Natural killer cell treated with Interleukin-12 subunit alpha and Interleukin-12 subunit beta and Interleukin-15 and Interleukin-18, amount 100 ng/mL, for 72 hours (primary cell): ENCODE measurements at places on chromosomes 4 and X.

DNA sequence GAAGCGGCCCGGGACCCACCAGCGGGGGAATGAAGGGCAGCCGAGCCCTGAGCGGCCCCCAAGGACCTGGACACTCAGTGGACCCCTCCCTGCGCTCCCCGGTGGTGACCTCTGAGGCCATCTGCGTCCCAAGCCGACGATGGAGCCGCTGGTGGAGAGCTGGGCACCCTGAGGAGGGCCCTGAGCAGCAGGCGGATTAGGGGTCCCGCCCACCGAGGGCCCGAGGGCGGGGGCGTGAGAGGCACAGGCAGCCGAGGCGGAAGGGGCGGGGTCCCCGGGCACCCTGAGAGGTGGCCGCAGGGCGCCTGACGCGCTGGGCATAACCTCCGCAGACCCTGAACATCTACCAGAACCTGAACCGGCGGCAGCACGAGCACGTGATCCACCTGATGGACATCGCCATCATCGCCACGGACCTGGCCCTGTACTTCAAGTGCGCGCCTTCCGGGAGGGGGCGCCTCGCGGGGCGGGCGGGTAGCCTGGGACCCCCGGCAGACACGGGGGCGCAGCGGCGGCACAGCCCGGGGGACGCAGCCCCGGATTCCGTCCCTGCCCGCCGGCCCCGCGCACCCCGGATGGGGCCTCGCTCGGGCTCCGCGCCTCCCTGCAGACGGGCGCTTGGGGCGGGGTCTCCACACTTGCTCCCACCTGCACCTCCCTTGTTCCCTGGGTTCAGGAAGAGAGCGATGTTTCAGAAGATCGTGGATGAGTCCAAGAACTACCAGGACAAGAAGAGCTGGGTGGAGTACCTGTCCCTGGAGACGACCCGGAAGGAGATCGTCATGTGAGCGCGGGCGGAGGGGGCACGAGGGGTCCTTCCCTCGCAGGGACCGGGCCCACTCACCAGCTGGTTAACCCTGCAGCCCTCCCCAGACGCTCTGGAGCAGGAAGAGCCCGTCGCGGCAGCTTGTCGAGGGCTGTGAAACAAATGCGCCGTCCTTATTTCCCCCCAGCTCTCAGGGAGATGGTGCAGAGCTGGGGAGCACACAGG, 10.3 kb downstream of the ATP5ME start:
- no peaks in the 10 kb centered on the region for H3K36me3 ChIP-seq
- DNase-seq, result peak; percentile 80
- H3K27me3 ChIP-seq, result no peaks in the 10 kb centered on the region
- peak overlapping the region; percentile 56 for H3K27ac ChIP-seq
- no peaks in the 10 kb centered on the region for H3K4me1 ChIP-seq

- H3K27me3 ChIP-seq, result no peaks in the 10 kb centered on the region
- no peak overlapping the region for H3K27ac ChIP-seq
- no peaks in the 10 kb centered on the region for H3K4me1 ChIP-seq
- H3K36me3 ChIP-seq, result no peaks in the 10 kb centered on the region
- no peak for DNase-seq
Measured at GRCh38 chrX:97416461-97416860, 532.8 kb downstream of the RPA4 start.

DNA sequence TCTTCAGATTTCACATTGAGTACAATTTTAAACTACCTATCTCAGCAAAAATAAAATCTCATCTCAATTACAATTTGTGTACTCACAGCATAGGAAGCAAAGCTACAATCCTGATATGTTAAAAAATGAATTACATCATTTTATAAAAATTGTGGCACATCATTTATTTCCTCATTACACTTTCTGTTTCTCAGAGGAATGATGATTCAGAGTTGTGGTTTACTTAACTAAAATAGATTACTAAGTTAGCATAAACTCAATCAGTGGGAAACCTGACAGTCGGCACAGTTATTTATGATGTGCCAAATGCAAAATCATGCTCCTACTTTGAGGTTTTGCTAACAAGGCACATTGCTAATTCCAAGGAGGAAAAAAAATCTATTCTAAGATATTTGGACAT, 325.0 kb downstream of the FBXO8 start:
- H3K4me1 ChIP-seq, result no peaks in the 10 kb centered on the region
- H3K36me3 ChIP-seq, result no peaks in the 10 kb centered on the region
- no peaks in the 10 kb centered on the region for H3K27me3 ChIP-seq
- no peak overlapping the region for H3K4me3 ChIP-seq

DNA sequence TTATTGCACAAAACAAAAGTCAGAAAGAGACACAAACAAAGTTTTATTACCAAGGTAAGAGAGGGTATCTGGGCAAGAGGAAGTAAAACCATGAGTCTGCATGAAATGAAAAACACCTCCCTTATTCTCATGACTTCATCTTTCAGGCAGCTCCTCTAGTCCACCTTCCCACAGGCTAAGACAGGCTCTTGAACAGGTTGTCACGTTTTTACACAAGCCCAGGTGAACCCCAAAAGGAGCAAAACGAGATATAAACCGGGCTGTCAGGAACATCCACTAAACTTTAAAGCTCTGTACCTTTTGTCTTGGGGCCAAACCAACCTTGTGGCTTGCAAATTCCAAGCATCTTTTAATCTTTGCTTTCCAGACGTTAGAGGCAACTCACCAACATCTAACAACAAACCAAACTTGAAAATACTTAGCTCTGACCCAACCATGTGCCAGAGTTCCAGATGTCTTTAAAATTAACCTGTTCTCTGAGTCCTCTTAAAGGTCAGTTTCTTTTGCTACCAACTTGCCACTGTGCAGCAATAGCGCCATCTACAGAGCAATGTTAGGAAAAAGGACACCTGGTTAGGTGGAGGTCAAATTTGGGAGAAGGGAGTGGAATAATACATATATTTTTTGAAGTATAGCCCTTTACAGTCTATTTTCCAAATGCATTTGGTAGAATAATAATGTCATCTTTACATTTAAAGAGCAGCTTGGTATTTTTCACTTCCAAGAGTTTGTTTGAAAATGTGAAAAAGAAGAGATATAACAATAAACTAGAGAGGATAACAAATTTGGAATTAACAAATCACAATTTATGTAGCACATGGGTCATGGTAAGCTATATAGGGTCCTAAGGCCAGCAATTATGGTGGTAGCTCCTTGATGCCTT, 73.1 kb downstream of the QRFPR start:
- no peaks in the 10 kb centered on the region for H3K36me3 ChIP-seq
- peak overlapping the region; percentile 43 for H3K4me3 ChIP-seq
- H3K27me3 ChIP-seq, result peaks cover 6% of the 10 kb centered on the region
- H3K4me1 ChIP-seq, result peaks cover 5% of the 10 kb centered on the region
- peak overlapping the region; percentile 47 for H3K27ac ChIP-seq

- H3K27me3 ChIP-seq, result no peaks in the 10 kb centered on the region
- H3K4me1 ChIP-seq, result peaks cover 5% of the 10 kb centered on the region
- H3K4me3 ChIP-seq, result no peak overlapping the region
Measured at GRCh38 chrX:43958529-43958928, 14.7 kb downstream of the NDP start.

GRCh38 chrX:24025741-24026403, 1.1 kb downstream of the KLHL15 start:
- peak overlapping the region; percentile 92 for H3K4me3 ChIP-seq
- peak overlapping the region; percentile 87 for H3K27ac ChIP-seq
- H3K36me3 ChIP-seq, result peaks cover 7% of the 10 kb centered on the region
- H3K27me3 ChIP-seq, result peaks cover 15% of the 10 kb centered on the region
- peaks cover 9% of the 10 kb centered on the region for H3K4me1 ChIP-seq

DNA sequence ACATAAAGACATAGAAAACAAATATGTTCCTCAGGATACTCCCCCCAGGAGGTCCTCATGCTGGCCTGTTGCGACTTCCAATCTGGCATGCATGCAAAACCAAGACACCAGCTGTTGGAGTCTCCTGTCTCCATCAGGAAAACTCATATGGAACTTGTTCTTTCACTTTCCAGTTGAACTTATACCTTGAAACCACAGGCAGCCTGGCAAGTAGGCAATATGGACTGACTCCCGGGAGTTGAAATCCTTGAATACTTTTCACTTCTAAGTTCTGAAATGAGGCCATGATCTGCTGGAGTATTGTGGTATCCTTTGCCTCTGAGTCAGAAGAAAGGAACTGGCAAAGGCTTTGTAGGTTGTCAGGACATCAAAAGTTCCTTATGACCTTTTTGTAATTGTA, 444.2 kb downstream of the IDS start:
- H3K27me3 ChIP-seq, result no peaks in the 10 kb centered on the region
- H3K4me3 ChIP-seq, result no peak overlapping the region

DNA sequence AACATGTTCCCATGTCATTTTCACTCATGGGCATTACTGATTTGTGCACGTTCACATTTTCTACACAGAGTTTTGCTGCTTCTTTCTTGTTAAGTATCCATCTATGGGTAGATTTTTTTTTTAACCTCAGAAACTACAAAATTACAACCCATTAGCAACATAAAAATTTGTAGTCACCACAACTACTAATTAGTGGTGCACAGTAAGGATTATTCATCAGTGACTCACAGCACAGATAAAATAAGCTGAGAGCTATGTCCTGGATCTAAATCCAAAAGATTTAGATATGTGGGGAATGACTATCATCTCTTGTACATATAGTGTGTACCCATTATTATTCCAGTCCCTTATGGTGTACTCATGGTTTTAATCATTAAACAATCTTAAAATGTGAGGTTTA, 19.7 kb upstream of the AMELX start:
- H3K36me3 ChIP-seq, result no peaks in the 10 kb centered on the region
- H3K4me3 ChIP-seq, result no peak overlapping the region
- no peak overlapping the region for H3K27ac ChIP-seq
- H3K27me3 ChIP-seq, result no peaks in the 10 kb centered on the region
- DNase-seq, result no peak

GRCh38 chrX:89034679-89035078, 287.7 kb downstream of the CPXCR1 start:
- H3K4me3 ChIP-seq, result no peak overlapping the region
- no peak overlapping the region for H3K27ac ChIP-seq
- H3K4me1 ChIP-seq, result no peaks in the 10 kb centered on the region
- no peaks in the 10 kb centered on the region for H3K36me3 ChIP-seq
- DNase-seq, result no peak
- no peaks in the 10 kb centered on the region for H3K27me3 ChIP-seq

GRCh38 chr4:113383111-113383785, 333.8 kb downstream of the ANK2 start:
- H3K4me3 ChIP-seq, result no peak overlapping the region
- H3K27me3 ChIP-seq, result peaks cover 22% of the 10 kb centered on the region
- H3K27ac ChIP-seq, result no peak overlapping the region
- DNase-seq, result no peak
- H3K4me1 ChIP-seq, result no peaks in the 10 kb centered on the region

GRCh38 chr4:38664706-38665401, 855 bp downstream of the KLF3 start:
- H3K4me3 ChIP-seq, result peak overlapping the region; percentile 92
- no peak for DNase-seq
- H3K27me3 ChIP-seq, result no peaks in the 10 kb centered on the region
- peaks cover 10% of the 10 kb centered on the region for H3K36me3 ChIP-seq
- peaks cover 49% of the 10 kb centered on the region for H3K4me1 ChIP-seq

DNA sequence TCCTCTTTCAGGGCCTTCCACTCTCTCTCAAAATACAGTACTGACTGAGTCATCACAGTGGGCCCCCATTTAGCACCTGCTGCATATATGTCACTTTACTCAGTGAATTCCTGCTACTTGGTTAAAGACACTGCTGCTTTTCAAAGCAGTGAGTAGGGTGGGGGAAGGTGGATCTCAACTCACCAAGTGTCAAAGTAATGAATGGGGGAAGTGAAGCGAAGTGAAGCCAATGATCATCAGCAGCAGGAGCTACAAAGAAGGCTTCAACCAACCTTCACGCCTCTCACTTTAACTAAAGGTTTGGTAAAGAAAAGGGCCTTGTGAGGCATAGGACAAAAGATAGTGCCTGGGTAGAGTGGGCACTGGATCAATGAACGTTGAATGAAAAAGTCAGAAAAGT, 424.1 kb downstream of the SMARCA1 start:
- no peaks in the 10 kb centered on the region for H3K36me3 ChIP-seq
- H3K27ac ChIP-seq, result no peak overlapping the region
- H3K4me1 ChIP-seq, result no peaks in the 10 kb centered on the region
- no peak for DNase-seq
- H3K27me3 ChIP-seq, result no peaks in the 10 kb centered on the region

DNA sequence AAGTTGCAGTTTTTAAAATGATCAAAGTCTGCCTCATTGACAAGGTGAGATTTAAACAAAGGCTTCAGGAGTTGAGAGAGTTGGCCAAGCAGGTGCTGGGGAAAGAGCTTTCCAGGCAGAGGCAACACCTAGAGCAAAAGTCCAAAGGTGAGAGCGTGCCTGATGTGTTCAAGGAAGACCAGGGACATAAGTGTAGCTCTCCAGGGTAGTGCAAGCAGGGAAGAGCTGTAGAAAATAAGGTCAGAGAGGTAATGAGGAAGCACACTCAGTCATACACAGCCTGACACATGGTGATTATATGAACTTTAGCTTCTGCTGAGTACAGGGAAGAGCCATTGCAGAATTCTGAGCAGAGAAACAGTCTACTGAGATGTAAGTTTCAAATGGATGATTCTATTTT, 265.0 kb upstream of the NWD2 start:
- no peak for DNase-seq
- no peaks in the 10 kb centered on the region for H3K27me3 ChIP-seq
- no peak overlapping the region for H3K27ac ChIP-seq
- H3K4me3 ChIP-seq, result no peak overlapping the region
- peaks cover 5% of the 10 kb centered on the region for H3K36me3 ChIP-seq

GRCh38 chrX:6052111-6052745, 176.4 kb downstream of the NLGN4X start:
- H3K4me3 ChIP-seq, result no peak overlapping the region
- H3K27me3 ChIP-seq, result no peaks in the 10 kb centered on the region
- H3K27ac ChIP-seq, result no peak overlapping the region
- no peaks in the 10 kb centered on the region for H3K36me3 ChIP-seq
- no peak for DNase-seq

DNA sequence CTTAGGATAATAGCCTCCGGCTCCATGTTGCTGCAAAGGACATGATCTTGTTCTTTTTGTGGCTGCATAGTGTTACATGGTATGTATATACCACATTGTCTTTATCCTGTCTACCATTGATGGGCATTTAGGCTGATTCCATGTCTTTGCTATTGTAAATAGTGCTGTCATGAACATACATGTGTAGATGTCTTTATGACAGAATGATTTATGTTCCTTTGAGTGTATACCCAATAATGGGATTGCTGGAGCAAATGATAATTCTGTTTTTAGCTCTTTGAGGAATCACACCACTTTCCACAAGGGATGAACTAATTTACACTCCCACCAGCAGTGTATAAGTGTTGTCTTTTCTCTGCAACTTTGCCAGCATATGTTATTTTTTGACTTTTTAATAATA, 4.6 kb downstream of the RAB33B start:
- no peak overlapping the region for H3K4me3 ChIP-seq
- no peak overlapping the region for H3K27ac ChIP-seq
- peaks cover 49% of the 10 kb centered on the region for H3K4me1 ChIP-seq
- DNase-seq, result no peak

DNA sequence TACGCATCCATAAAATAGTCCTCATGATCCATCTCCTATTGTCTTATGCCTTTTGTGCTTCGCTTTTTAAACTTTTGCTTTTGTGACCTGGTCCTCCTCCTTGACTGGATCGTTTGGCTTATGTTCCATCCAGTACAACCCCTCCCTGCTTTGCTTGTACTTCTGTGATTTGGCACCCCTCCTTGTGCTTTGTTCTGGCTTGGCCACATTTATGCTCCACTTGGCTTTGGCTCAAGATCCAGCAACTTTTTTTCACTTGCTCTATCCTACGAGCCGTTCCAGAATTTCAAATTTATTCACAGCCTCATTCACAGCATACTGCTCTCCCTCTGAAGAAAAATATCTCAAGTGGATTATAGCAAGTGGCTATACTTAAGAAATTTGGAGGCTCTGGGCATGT, 28.0 kb upstream of the GLRA2 start:
- peaks cover 12% of the 10 kb centered on the region for H3K4me1 ChIP-seq
- peaks cover 11% of the 10 kb centered on the region for H3K27me3 ChIP-seq
- no peak overlapping the region for H3K27ac ChIP-seq

- H3K4me1 ChIP-seq, result no peaks in the 10 kb centered on the region
- H3K4me3 ChIP-seq, result no peak overlapping the region
- DNase-seq, result peak; percentile 35
Measured at GRCh38 chr4:185011408-185011807, 6.9 kb upstream of the HELT start.
